ENCODE measurements at places on chromosomes 4 and X.
A peak's percentile ranks its signal among the peaks of the same experiment; 100 is the strongest.

DNA sequence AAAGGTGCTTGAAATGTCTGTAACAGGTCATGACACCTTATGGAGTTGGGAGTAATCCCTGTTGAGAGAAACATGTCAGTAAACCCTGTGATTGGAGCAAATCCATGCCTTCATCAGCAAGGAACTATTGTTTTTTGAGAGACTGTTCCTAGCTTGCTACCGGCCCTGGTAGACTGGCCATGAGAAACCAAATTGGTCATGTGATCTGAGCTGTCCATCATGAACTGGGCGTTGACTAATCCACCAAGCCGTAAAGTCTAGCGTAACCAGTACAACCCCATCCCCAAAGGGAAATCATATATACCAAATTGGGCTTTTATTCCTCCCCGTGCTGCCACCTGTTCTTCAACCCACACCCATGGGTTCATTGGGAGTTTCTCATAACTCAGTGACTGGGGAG, 143.7 kb downstream of the PHF8 start:
- DNase-seq, result no peak

DNA sequence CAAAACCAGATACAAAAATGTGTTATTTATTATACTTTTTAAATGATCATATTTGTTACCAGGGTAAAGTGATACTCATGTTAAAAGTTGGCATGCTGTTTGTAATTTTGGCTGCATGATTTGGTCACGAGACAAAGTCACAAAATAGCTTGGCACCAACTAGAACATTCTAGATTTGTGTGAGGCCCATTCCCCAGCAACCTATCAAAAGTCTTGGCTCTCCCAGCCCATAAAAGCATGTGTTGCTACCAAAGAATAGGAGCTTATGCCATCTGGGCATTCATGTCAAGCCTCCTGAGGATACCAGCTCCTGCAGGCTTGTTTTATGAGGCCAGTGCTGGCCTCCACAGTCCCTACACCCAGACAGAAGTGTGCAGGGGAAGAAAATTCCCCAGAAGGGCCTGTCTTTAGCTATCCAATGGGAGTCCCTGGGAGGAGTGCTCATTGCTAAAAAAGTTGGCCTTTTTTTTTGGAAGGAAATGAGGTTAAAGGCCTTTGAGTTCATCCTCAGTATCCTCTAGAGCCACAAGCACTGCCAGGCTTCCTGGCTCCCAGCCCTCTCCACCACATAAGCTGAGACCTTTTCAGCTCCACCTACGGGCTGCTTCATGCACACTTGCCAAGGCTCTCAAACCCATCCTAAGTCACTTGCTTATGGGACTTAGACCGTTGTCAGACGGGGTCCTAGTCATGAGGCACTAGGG, 211.9 kb upstream of the EOLA2 start:
- no peak for DNase-seq

- DNase-seq, result no peak
Observed at GRCh38 chr4:184016759-184017668, 111.9 kb downstream of the STOX2 start.

- no peak for DNase-seq
Observed at GRCh38 chr4:73259571-73260090, 1.0 kb upstream of the ANKRD17 start.

DNA sequence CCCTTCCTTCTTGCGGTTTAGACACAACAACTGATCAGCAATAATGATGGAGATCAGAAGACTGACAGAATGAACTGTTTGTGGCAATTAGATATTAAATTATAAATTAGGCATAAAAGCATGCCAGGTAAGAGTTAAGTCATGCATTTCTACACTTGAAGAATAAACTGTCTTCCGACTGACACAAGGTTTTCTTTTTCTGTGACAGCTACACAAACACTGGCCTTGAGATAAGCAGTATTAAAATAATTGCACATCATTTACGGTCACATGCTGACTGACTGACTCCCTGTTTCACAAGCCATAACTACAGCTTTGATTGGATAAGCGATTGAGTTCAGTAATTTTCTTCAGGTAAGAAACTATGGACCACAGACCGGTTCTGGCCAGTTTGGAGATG, 56.2 kb downstream of the UBE2NL start:
- DNase-seq, result no peak

DNA sequence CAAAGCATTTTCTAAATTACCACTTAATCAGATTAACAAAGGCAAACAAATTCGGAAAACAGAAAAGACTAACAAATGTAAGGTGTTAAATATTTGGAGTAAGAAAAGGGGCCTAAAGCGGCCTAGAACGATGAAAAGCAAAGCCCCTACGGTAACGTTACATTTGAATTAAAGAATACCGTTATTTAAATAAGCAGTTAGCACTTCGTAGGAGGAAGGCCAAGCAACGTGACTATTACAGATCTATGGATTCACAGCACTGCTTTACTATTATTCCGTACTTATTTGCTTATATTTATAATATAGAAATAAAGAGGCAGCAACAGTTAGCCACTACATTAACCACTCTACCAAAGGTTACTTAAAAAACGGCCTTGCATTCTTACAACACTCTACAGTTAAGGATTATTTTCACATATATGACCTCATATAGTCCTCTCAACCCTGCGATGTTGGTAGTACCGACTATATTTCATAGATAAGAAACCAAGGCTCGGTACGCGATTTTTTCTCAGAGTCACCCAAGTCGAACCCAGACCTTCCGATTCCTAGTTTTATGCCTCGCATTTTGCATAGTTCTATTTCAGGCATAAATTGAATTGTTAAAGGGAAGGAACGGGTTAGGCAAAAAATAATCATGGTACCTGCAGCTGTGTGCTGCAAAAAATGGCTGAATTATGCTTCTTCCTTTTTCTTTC, 2.9 kb downstream of the KLHL15 start:
- DNase-seq, result peak; percentile 68

GRCh38 chr4:66876946-66877345, 668.4 kb downstream of the CENPC start:
- DNase-seq, result no peak

GRCh38 chrX:40530509-40530908, 50.3 kb upstream of the ATP6AP2 start:
- DNase-seq, result no peak

DNA sequence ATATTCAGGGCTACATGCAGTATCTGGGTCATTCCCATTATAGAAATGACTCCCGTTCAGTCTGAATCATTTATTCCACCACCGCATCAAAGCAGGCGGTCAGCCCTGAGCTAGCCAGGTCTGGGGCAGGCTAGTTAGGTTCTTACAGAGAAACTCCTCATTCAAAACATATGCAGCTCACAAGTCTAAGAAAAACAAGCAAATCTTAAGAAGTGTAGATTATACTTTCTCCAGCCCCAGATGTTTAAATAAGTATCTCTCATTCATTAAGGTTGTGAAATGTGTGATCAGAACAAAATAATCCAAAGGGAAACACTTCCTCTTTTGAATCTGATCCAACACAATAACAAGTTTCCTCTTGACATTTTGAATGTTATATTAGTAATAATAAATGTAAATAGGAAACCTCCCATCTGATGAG, 441.9 kb downstream of the INPP4B start:
- DNase-seq, result peak; percentile 41

DNA sequence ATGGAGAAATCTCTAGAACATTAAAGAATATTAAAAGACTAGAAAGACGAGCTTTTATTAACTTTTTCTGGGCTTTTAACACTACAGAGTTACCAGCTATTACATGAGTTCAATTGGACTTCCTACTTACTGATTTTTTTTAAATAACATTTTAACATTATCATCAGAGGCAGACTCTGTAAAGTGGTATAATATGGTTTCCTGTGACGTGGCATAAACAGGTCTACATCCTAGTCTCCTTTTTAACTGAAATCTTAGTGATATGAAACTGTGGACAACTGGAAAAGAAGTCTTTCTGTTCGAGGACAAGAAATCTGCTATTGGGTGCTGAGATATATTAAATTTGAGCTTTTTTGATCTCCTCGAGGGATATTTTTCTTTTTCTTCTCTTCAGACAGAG, 48.7 kb upstream of the ABCG2 start:
- DNase-seq, result no peak

DNA sequence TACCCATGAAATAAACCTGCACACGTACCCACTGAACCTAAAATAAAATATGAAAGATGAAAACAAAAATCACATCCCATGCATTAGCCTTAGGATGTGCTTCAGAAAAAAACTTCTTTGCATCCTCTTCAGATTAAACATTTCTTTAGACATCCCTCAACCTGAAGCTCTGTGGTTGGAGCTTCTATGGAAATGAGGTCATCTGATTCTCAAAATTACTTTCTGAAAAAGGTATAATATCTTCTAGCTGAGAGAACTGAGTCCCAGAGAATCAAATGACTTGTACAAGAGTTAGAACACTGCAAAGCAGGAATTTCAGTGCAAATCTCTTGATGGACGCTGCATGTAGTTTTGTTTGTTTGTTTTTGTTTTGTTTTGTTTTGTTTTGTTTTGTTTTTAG, 19.1 kb upstream of the ANTXR2 start:
- DNase-seq, result no peak

- DNase-seq, result no peak
Observed at GRCh38 chrX:111375747-111376146, 36.2 kb downstream of the DCX start.

DNA sequence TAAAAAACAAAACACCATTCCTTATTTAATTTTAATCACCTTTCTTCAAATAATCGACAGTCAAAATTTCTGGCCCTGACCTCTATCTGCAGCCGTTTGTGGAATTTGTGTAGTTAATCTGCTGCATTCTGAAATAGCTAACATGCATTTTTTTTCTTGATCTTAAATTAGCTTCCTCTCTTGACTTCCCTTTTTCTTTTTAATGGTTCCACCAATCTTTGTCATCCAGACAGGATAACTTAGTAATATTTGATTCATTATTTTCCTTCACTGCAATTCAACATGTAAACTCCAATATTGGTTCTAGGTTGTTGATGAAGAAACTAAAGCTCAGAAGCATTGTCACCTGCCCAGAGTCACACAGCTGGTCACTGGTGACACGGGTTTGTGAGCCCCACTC, 77.3 kb downstream of the ARHGAP10 start:
- DNase-seq, result no peak

GRCh38 chr4:176595257-176595656, 197.5 kb downstream of the VEGFC start:
- DNase-seq, result no peak

DNA sequence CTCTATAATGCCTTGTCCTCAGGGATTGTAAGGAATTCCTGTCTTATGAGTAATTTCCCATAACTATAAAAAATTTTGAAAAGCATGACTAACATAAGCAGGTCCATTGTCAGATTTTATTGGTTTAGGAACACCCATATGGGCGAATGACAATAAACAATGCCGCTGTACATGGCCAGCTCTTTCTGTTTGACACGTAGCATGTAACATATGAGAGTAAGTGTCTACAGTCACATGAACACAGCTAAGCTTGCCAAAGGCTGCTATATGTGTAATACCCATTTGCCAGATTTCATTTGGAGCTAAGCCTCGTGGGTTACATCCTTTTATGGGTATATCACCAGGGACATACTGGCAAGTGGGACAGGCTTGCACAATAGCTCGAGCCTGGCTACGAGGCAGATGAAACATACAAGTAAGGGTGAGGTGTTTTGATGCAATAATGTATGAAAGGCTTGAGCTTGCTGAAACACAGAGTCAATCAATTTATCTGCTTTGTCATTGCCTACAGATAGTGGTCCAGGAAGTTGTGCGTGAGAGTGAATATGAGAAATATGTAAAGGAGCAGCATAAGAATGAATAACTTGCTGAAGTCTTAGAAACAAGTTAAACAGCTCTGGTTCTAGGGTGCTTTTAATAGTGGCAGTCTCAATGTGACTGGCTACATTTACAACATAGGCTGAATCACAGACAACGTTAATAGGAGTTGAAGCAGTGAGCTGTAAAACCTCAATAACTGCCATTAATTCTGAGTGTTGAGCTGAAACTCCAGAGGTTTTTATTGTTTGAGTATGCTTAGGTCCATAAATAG, 67.4 kb upstream of the UGT2B10 start:
- DNase-seq, result no peak

DNA sequence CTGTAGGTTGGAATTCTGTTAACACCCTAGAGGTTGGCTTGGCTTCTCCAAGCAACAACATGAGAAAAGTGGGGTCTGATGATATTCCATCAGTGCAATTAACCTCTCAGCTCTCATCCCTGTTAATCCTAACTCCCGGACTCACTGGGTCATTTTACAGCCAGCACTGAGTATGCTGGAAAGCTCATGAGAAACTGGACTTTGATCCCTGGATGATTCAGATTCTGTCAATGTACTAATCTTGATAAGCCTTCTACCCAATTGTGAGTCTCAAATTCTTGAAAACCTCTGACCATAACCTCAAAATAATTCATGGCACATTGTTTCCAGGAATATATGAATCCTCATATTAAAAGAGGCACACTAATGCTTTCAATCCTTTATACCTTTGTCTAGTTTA, 244.3 kb upstream of the DCAF8L1 start:
- DNase-seq, result no peak

DNA sequence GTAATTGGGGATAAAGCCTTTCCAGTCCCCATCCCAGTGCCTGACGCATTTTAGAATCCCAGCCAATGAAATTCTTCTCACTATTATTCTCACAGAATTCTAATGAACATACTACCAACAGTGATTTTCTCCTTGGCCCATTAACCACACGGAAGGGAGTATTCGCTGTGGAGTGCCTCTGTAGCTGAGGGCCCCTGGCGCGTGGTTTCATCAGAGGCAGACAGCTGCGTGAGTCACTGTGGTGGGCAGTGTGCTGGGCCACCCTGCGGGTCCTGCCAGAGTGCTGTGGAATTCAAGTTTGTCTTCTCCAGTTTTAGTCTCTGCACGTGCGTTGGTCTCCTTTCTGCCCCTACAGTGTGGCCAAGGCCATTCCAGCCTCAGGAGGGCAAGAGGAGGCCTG, 335.4 kb upstream of the FAT1 start:
- no peak for DNase-seq
